ENCODE measurements at places on chromosomes 4 and X. TPM values are rescaled to one million over a fixed set of nuclear protein-coding genes. Genes with fewer than 3 reads are reported as not detected.

GRCh38 chr4:3410401-3411135, 31.2 kb upstream of the HGFAC start:
- peak; percentile 62 for DNase-seq

GRCh38 chr4:22363036-22363435, 152.8 kb downstream of the ADGRA3 start:
- DNase-seq = no peak

DNA sequence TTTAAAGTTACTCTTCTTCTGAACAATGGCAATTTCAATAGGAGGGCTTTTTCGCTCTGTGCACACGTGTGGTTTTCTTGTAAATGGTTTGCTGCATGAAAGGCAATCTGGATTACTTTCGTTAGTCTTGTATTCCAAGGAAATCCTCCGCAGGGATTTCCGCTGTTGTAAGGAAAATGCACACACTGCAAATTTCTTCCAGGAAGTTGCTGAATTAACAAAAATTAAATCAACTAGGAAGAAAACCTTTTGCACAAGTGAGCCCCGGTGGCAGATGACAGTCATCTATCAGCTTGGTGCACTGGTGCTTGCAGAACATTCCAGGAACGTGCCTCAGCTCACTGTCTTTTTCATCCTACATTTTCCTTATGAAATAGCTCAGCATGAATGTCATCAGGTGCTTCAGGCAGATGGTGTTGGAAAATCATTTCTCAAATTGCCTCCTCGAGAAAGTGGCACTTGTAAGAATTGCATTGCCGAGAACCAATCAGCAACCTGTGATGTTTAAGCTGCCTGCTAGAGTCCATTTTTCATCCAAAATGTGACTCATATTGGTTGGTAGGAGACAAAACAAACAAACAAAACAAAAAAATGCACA, 272.4 kb upstream of the VCX start:
- DNase-seq = no peak

DNA sequence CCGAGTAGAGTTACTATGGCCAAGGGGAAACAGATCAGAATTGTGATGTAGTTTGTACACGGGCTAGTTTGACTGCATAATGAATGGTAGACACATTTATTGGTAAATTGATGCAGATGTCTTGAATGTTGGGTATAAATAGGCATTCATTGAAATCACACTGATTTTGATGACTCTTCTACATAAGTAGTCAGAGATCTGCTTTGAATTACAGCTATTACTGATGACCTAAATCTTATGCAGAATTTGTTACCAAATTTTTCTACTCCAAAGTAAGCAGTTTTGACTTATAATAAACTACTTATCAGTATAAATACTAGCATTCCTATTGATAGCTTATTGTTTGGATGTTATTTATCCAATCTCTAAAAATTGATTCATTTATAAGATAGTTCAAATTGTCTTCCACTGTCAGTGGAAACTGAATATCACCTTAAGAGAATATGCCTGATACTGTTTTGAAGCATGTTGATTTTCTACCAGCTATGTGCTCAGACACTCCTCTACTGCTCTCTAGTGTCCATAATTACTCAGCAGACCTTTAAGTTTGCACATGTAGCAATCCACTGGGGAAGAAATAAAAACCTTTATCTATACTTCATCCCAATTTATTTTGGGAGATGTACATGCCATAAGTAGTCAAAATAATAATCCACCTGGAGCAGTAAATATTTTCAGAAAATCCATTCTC, 120.3 kb downstream of the RASL11B start:
- peak; percentile 89 for DNase-seq

DNA sequence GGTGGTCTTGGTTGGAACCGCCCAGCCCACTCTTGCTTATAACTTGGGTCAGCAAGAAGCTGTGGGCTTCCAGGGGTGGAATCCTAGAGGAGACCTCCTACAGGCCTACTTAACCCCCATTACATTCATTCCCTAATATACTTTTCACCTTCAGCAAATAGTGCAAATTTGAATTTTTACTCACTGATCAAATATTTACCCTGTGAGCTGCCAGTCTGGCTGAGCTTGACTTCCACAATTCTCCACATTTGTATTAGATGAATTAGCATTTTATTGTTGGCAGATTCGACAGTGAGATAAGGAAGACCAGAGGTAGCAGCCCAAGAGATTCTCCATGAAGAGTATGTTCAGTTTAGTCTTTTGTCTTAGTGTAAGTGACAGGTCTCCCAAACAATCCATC, 199.6 kb downstream of the BCOR start:
- no peak for DNase-seq

SHROOM2 gene
- total RNA-seq = 0.64 TPM

GRCh38 chr4:12144051-12144450, 715.4 kb upstream of the HS3ST1 start:
- no peak for DNase-seq

DIPK2B gene
- not detected for total RNA-seq

DNA sequence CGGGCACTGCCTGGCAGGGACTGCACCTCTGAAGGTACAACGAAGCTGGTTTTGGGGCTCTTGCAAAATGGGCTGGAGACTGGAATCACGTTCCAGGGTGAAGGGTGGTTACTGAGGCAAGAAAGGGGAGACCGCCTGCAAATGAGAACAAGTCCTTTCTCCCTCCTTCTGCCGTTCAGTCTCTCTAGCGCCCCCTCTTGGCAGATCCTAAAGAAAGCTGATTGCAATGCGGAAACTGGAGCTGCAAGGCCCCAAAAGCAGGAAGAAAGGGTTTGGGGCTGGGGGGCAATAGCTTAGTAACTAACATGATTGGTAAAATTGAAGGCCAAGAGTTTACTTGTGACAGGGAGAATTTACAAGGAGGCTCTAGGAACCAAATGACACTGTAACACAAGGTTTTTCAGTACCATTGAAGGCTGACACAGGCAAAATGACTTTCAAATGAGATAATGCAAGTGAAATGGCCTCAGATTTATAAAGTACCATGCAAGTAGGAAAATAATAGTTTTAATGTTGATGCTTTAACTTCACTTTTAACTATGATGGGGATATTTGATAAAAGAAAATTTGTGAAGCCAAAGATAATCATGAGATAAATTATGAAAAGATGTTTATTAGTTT, 222.7 kb upstream of the HAND2 start:
- DNase-seq = peak; percentile 8

- DNase-seq = no peak
Measured at GRCh38 chrX:112051576-112051975, 31.0 kb downstream of the TRPC5 start.

Data from G401 (cell line).